ENCODE measurements at places on chromosomes 7 and 10.

DNA sequence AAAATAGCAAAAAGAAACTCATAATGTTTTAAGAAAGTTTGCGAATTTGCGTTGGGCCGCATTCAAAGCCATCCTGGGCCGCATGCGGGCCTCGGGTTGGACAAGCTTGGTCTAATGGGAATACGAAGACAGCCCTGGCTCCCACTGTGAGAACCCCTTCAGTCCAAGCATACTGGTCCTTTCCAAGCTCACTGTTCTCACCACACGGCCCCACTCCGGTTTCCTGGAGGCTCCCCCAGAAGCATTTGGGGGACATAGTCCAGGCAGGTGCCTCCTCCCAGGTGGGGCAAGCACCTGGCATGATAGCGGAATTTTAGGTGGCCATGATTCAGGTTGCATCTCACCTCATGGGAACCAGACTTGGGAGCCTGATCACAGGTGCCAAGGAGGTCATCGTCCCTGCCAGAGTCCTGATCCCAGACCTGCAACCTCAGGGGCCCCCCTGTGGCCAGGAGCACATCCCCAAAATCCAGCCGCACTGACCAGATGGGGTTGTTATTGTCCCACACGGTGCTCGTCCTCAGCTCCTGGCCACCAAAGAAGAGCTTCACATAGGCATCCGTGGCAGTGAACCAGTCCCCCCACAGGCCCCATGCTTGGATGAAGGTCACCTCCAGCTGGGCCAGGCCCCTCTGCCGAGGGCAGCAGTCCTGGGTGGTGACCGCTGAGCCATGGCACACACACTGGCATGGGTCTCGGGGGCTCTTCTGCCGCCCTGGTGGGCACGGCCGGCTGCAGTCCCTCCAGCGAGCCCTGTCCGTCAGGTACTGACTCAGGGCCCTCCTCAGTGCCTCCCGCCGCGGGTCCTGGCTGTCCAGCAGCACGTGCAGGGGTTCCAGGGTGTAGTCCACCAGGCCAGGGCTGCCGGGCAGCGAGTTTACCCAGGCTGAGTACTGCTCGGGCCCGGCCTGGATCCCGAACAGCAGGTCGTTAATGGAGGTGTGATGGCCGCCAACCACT lies 4.4 kb downstream of the PRF1 start:
- no peak for DNase-seq

DNA sequence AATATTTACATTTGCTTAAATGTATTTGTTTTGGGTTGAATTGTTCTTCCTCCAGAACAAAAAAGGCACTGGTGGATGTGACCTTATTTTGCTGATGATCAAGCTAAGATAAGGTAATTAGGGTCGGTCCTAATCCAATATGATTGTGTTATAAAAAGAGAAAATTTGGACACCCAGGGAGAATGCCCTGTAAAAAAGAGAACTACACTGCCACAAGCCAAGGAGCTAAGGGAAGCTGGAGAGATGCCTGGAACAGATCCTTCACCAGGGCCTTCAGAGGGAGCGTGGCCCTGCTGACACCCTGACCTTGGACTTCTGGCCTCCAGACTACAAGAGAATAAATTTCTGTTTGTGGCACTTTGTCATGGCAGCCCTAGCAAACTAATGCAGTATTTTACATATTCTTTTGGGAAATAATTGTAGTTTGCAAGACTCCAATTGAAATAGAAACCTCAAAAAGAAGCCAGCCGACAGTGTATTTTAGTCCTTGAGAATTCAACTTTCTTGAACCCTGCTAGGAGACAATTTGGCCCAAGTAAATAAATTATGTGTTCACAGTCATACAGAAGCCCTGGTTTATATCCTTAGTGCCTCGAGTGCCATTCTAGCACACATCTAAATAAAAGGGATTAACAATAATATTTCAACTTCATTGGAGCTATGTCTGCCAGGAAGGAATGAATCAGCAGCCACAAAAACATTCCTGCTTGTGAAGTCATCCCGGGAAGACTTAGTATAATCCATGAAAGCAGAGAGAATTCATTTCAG lies 164.6 kb downstream of the PKD1L1 start:
- no peak for DNase-seq

DNA sequence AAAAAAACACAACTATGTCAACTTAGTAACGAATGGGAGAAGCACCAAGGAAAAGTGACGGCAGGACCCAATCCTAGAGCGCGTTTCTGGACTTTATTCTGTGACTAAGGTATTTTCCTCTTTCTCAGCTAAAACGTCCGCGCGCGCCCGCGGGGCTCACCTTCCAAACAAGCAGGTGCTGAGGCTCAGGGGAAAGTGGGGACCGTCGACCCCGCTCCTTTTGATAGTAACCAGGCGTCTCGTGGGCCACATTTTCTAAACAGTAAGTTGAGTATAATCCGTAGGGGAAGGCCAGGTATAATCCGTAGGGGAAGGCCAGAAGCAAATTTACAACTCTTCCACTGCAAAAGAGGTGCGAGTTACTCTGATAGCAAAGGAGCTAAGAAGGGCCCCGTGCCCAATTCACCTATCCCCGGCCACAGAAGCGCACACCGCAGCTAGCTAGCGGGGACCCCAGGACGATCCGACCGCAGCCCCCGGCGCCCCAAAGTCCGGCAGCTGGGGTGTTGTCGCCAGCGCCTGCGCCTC lies 743 bp downstream of the MKI67 start:
- no peak for DNase-seq

GRCh38 chr7:26318921-26319320 lies 27.3 kb downstream of the SNX10 start:
- DNase-seq = no peak

DNA sequence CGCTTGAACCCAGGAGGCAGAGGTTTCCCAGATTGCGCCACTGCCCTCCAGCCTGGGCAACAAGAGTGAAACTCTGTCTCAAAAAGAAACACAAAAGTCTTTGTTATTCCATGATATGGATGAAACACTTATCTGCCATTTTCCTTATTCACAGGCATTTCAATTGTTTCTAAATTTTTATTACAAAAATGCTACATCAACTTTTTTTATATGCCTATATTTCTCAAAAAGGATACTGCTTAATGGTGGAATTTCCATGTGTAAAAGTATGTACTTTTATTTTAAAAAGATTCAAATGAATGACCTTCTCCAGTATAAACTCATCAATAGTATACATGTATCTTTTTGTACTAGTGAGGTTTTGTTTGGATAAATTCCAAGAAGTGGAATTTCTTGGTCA lies 41.9 kb upstream of the STMP1 start:
- DNase-seq = no peak

- DNase-seq = no peak
Measured at GRCh38 chr7:3721422-3721821, 420.4 kb downstream of the SDK1 start.

DNA sequence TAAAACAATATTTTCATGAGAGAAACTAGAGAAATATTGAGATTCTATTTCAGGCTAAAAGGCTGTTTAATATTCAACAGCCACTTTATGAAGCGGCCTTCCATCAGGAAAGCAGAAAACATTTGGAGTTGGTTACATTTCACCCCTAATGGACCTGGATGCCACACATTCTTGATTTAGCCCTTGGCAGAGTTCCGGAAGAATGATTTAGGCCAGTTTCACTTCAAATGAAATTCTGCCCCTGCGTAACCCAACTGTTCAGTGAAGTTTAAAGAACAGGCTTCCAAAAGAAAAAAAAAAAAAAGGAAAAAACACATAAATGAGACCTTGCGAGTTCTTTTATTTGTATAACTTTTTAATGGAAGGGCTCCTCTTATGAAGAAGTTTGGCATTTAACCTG lies 239.2 kb upstream of the AKR1E2 start:
- no peak for DNase-seq

DNA sequence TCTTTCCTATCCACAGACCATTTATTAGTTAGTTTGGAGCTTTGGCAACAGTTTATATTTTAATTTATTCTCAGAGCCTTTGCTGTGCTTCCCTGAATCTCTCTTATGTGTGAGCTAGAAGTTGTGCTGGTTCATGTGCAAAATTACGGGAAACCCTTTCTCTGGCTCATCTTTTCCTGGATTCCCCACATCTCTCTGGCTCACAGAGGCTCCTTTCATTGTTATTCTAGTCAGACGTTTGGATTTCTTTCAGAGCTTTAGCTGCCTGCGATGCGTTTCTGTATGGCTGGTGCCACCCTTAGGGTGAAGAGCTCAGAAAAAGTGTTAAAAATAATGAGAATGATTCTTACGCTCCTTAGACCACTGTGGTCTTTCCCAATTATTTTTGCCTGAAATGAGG lies 53.3 kb downstream of the TPST1 start:
- no peak for DNase-seq

GRCh38 chr7:37912756-37913155 lies 3.9 kb downstream of the SFRP4 start:
- DNase-seq = no peak

DNA sequence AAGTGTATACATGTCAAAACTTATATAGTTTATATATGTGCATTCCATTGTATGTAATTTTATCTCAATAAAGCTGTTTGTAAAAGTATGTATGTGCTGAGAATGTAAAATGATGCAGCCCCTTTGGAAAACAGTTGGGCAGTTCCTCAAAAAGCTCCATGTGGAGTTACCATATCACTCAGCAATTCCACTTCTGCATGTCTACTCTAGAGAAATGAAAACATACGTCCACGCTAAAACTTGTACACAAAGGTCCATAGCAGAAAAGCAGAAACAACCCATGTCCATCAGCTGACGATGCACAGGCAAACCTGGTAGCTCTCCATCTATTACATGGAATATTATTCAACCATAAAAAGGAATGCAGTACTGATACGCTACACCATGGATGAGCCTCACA lies 8.3 kb upstream of the RGS10 start:
- DNase-seq = no peak

DNA sequence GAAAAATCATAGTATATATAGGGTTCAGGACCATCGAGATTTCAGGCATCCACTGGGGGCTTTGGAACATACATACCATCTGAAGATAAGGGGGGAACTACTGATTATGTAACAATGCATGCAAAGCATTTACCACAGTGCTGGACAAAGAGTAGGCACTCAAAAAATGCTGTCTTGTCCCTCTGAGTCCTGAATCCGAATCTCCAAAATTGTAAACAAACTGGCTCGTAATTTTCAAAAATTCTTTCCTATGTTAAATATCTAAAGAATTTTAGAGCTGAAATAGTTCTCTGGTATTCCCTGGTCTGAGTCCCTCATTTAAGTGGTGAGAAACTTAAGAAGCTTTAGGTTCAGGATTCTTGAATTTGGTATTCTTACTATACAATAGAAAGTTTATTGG lies 167.8 kb upstream of the ASAH2 start:
- no peak for DNase-seq

DNA sequence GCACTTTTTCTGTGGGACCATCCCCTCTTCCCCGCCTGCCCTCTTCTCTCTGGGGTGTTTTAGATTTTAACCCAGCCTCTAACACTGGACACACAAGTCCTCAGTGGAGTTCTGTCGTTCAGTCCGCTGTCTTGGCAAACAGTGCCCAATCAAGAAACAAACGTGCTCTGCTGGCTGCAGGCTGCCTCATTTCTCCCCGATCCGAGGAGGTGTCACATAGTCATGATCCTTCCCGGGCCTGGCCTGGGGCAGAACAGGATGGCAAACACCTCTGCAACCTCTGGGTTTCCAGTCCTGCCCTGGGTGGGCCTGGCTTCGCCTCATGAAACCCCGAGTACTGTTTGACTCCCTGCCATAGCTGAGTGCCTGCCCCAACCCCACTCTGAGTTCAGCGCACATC lies 110.9 kb upstream of the INSYN2A start:
- DNase-seq = no peak

DNA sequence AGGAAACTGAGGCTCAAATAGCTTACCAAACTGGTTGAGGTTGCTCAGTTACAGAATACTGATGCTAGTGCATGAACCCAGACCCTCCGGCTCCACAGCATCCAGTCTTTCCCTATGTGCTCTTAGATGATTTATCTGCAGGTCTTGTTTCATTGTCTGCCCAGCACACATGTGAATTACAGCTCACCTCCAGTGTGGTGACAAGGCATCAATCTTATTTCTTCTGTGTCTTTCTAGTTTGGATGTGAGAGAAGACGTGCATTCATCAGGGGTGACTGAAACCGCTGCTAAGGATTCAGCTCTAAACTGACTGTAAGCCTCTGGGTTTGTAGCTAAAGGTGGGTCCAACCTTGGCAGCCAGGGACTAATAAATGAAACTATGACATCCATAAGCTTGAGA lies 123.8 kb downstream of the SH2D4B start:
- DNase-seq = no peak

GRCh38 chr7:36236073-36236472 lies 83.0 kb downstream of the EEPD1 start:
- DNase-seq = no peak

GRCh38 chr7:32347244-32347828 lies 142.8 kb downstream of the LSM5 start:
- no peak for DNase-seq

GRCh38 chr7:64811767-64812166 lies 17.5 kb downstream of the ZNF138 start:
- DNase-seq = no peak

DNA sequence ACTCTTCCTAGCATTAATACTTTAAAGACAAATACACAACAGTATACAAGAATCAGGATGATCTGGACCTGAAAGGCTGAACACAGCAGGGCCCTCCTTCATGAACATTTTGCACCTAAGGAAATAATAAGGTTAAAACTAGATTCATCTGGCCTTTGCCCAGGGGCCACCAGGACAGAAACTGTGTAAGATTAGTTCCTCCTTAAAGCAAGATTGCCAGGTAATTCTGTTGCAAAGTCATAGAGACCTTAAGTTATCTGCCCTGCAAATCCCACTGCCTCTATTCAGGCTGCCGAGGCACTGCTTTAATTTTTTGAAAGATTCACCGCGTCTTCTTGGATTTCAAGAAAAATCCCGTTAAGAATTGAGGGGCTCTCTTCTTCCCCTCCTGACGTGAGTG lies 1.6 kb upstream of the KIAA1217 start:
- DNase-seq = no peak

DNA sequence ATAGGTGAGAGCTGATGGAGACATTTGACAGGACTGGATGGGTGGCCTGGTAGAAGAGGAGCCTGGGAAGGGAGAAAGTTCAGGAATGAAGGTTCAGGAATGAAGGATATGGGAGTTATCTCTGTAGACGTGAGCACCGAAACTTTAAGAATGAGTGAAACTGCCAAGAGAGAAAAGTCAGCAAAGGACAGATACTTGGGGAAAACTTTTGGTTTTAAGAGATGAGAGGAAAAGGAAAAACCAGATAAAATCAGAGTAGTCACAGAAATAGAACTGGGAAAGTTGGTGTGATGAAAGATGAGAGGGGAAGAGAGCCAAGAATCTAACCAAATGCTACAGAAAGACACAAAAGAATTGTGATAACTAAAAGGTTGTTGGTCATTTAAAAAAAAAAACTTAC lies 88.9 kb downstream of the PRR15 start:
- no peak for DNase-seq

DNA sequence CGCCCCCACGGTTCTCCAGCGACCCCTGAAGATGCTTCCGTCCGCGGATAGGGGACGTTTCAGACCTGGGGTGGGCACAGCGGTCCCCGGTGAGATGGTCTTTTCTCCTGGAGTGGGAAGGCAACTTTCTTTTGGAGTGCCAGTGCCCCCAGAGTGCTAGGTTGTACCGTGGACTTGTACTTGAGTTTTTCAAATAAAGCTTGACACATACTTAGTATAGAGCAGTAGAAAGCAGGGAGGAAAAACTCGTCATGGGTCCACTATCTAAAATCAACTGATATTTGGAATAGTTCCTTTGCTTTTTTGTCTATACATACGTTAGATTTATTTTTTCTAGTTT lies 28.4 kb downstream of the RBM20 start:
- no peak for DNase-seq

Measured in T-helper 17 cell (primary cell).